ENCODE measurements at places on chromosomes 12 and 14. TPM values are rescaled to one million over a fixed set of nuclear protein-coding genes. Genes with fewer than 3 reads are reported as not detected.

DNA sequence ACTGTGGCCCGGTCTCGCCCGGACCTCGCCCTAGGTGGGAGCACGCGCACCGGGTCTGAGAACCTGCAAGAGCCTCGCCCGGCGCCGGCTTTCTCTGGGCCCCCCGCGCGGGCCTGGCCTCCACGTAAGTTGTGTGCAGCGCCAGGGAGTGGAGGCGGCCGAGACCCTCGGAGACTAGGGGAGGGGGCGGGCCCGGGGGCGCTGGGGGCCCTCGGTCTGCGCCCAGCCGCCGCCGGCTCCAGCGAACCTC lies 183 bp upstream of the PRMT8 start:
- H3K27me3 ChIP-seq = peaks cover 75% of the 10 kb centered on the region
- H3K36me3 ChIP-seq = no peaks in the 10 kb centered on the region
- H3K27ac ChIP-seq = no peak overlapping the region
- no peak overlapping the region for H3K4me3 ChIP-seq

DNA sequence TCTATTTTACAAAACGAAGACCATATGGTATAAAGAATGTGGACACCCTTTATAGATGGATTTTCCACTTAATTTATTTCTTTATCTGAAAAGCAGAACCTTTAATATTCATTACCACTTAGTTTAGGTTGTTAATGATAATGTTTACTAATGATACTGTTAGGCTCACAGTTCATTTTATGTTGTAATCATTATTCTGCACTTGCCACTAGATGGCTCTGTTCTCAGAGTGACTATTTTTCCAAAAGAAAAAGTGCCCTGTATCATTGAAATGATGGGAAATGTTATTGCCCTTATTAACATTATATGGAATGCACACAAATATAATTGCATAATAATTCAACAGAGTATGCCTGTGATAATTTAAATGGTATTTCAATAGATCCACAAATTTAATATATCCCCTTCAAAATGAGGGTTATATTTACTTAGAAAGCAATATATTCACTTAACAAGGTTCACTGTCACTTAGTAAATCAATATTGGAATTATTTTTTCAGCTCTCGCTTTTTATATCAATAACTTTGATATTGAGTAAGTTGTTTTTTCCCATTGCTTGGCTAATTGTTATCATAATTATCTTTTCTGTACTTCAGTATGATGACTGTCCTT lies 95.7 kb downstream of the PDE3A start:
- H3K27me3 ChIP-seq = no peaks in the 10 kb centered on the region
- H3K27ac ChIP-seq = no peak overlapping the region
- H3K4me1 ChIP-seq = no peaks in the 10 kb centered on the region

GRCh38 chr12:94111302-94111701 lies 37.1 kb upstream of the PLXNC1 start:
- H3K36me3 ChIP-seq = no peaks in the 10 kb centered on the region
- no peak overlapping the region for H3K27ac ChIP-seq
- H3K4me3 ChIP-seq = no peak overlapping the region
- DNase-seq = no peak

- H3K27me3 ChIP-seq = no peaks in the 10 kb centered on the region
- no peaks in the 10 kb centered on the region for H3K4me1 ChIP-seq
- no peak overlapping the region for H3K4me3 ChIP-seq
These were observed 10.0 kb downstream of the NYNRIN start for GRCh38 chr14:24408764-24409163.

GRCh38 chr14:26328791-26329190 lies 269.0 kb downstream of the NOVA1 start:
- H3K4me3 ChIP-seq = no peak overlapping the region
- no peaks in the 10 kb centered on the region for H3K4me1 ChIP-seq
- H3K36me3 ChIP-seq = no peaks in the 10 kb centered on the region
- no peak overlapping the region for H3K27ac ChIP-seq
- DNase-seq = no peak

DNA sequence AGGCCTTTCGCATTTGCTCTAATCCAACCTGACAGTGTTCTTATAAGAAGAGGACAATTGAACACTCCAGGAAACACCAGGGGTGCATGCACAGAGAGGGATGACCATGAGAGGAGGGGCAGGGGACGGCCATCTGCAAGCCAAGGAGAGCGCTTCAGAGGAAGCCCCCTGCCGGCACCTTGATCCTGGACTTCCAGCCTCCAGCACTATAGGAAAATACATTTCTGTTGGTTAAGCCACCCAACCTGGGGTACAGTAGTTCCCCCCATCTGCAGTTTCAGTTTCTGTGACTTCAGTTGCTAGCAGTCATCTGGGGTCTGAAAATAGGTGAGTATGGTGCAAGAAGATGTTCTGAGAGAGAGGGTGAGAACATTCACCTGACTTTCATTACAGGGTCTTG lies 64.7 kb downstream of the CLMN start:
- no peak overlapping the region for H3K27ac ChIP-seq
- no peaks in the 10 kb centered on the region for H3K4me1 ChIP-seq
- no peaks in the 10 kb centered on the region for H3K27me3 ChIP-seq
- no peak overlapping the region for H3K4me3 ChIP-seq
- no peak for DNase-seq

- no peak overlapping the region for H3K4me3 ChIP-seq
- H3K4me1 ChIP-seq = peaks cover 8% of the 10 kb centered on the region
- peaks cover 79% of the 10 kb centered on the region for H3K27me3 ChIP-seq
These were observed 2.1 kb upstream of the B3GNT4 start for GRCh38 chr12:122201381-122201780.

GRCh38 chr12:124030510-124030909 lies 57.5 kb downstream of the ZNF664 start:
- no peak for DNase-seq
- H3K4me3 ChIP-seq = no peak overlapping the region
- no peak overlapping the region for H3K27ac ChIP-seq
- H3K4me1 ChIP-seq = peaks cover 10% of the 10 kb centered on the region
- no peaks in the 10 kb centered on the region for H3K36me3 ChIP-seq
- no peaks in the 10 kb centered on the region for H3K27me3 ChIP-seq

DNA sequence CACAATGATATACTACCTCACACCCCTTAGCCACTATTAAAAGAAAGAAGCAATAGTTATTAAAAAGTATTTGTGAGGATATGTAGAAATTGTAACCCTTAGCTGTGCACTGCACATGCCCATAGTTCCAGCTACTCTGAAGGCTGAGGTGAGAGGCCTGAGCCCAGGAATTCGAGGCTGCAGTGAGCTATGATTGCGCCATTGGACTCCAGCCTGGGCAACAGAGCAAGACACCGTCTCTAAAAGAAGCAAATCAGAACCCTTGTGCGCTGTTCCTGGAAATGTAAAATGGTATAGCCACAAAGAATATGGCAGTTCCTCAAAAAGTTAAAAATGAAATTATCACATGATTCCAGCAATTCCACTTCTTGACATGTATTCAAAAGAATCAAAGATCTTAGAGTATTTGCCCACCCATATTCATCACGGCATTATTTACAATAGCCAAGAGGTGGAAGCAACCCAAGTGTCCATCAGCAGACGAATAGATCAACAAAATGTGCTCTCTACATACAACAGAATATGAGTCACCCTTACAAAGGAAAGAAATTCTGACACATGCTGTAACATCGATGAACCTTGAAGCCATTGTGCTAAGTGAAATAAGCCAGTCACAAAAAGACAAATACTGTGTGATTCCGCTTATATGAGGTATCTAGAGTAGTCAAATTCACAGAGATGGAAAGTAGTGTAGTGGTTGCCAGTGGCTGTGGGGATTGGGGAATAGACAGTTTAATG lies 23.7 kb upstream of the YLPM1 start:
- no peak for DNase-seq
- no peak overlapping the region for H3K27ac ChIP-seq
- peaks cover 18% of the 10 kb centered on the region for H3K36me3 ChIP-seq

- no peak overlapping the region for H3K4me3 ChIP-seq
- DNase-seq = no peak
- H3K4me1 ChIP-seq = peaks cover 49% of the 10 kb centered on the region
- peak overlapping the region; percentile 52 for H3K27ac ChIP-seq
- no peaks in the 10 kb centered on the region for H3K27me3 ChIP-seq
- no peaks in the 10 kb centered on the region for H3K36me3 ChIP-seq
These were observed 210.1 kb downstream of the SLC41A2 start for GRCh38 chr12:104747955-104748354.

- H3K4me1 ChIP-seq = peaks cover under 1% of the 10 kb centered on the region
- peaks cover 50% of the 10 kb centered on the region for H3K36me3 ChIP-seq
- no peak for DNase-seq
- no peak overlapping the region for H3K27ac ChIP-seq
- no peak overlapping the region for H3K4me3 ChIP-seq
These were observed 55.7 kb downstream of the WDR20 start for GRCh38 chr14:102195446-102195845.

GRCh38 chr12:42756841-42757623 lies 167.5 kb upstream of the PRICKLE1 start:
- no peak for DNase-seq
- H3K4me1 ChIP-seq = no peaks in the 10 kb centered on the region
- H3K36me3 ChIP-seq = no peaks in the 10 kb centered on the region
- H3K27me3 ChIP-seq = no peaks in the 10 kb centered on the region
- H3K27ac ChIP-seq = no peak overlapping the region

GRCh38 chr14:29587761-29588470 lies 339.7 kb downstream of the PRKD1 start:
- no peaks in the 10 kb centered on the region for H3K4me1 ChIP-seq
- no peak overlapping the region for H3K4me3 ChIP-seq
- H3K27me3 ChIP-seq = no peaks in the 10 kb centered on the region
- DNase-seq = no peak
- no peak overlapping the region for H3K27ac ChIP-seq

GRCh38 chr12:131093604-131093955 lies 139.9 kb downstream of the ADGRD1 start:
- H3K27ac ChIP-seq = no peak overlapping the region
- no peak for DNase-seq

GRCh38 chr12:95240556-95240955 lies 22.9 kb downstream of the VEZT start:
- no peaks in the 10 kb centered on the region for H3K4me1 ChIP-seq
- H3K36me3 ChIP-seq = peaks cover 7% of the 10 kb centered on the region
- DNase-seq = no peak
- H3K27me3 ChIP-seq = no peaks in the 10 kb centered on the region
- H3K4me3 ChIP-seq = no peak overlapping the region

- DNase-seq = no peak
- no peaks in the 10 kb centered on the region for H3K36me3 ChIP-seq
- no peak overlapping the region for H3K4me3 ChIP-seq
- H3K4me1 ChIP-seq = peaks cover 4% of the 10 kb centered on the region
- no peaks in the 10 kb centered on the region for H3K27me3 ChIP-seq
- no peak overlapping the region for H3K27ac ChIP-seq
These were observed 15.7 kb downstream of the RTL1 start for GRCh38 chr14:100887728-100888335.

DNA sequence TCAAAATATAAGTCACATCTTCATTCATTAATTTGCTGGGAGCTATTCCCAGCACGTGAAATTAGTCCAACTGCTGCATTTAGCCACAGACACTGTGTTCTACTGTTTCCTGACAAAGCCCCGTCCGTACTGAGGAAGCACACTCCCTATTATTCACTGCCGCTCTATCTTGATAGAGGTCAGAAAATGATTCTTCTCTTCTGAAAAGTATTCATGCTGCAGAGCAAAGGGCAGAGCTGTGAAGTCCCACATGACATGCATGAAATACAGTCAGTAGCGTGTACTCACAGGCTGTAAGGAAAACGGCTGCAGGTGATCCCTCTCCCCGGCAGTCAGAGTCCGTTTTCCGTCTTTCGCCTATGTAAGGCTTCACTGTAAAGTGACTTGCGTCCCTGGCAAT lies 302.5 kb upstream of the FKBP4 start:
- H3K36me3 ChIP-seq = no peaks in the 10 kb centered on the region
- H3K27ac ChIP-seq = no peak overlapping the region
- no peak overlapping the region for H3K4me3 ChIP-seq
- no peaks in the 10 kb centered on the region for H3K4me1 ChIP-seq

GRCh38 chr12:105393587-105393986 lies 63.1 kb downstream of the C12orf75 start:
- H3K27ac ChIP-seq = no peak overlapping the region
- H3K4me1 ChIP-seq = no peaks in the 10 kb centered on the region

- no peak overlapping the region for H3K4me3 ChIP-seq
- no peak for DNase-seq
- no peak overlapping the region for H3K27ac ChIP-seq
- no peaks in the 10 kb centered on the region for H3K27me3 ChIP-seq
- H3K4me1 ChIP-seq = no peaks in the 10 kb centered on the region
These were observed 75.8 kb downstream of the LRP6 start for GRCh38 chr12:12191008-12191407.

- no peak overlapping the region for H3K4me3 ChIP-seq
- no peak for DNase-seq
- H3K27me3 ChIP-seq = peaks cover 94% of the 10 kb centered on the region
- peaks cover 30% of the 10 kb centered on the region for H3K4me1 ChIP-seq
- H3K27ac ChIP-seq = no peak overlapping the region
These were observed 1.2 kb upstream of the LAG3 start for GRCh38 chr12:6771091-6771495.

- DNase-seq = no peak
- H3K27me3 ChIP-seq = no peaks in the 10 kb centered on the region
- H3K27ac ChIP-seq = no peak overlapping the region
- no peaks in the 10 kb centered on the region for H3K4me1 ChIP-seq
These were observed 57.3 kb downstream of the NTN4 start for GRCh38 chr12:95733141-95733825.

GRCh38 chr12:94182986-94183707 lies 34.8 kb downstream of the PLXNC1 start:
- H3K36me3 ChIP-seq = no peaks in the 10 kb centered on the region
- H3K27ac ChIP-seq = no peak overlapping the region
- H3K4me3 ChIP-seq = no peak overlapping the region
- no peak for DNase-seq
- peaks cover 2% of the 10 kb centered on the region for H3K27me3 ChIP-seq
- peaks cover 4% of the 10 kb centered on the region for H3K4me1 ChIP-seq

- H3K4me3 ChIP-seq = no peak overlapping the region
- H3K36me3 ChIP-seq = no peaks in the 10 kb centered on the region
- H3K27ac ChIP-seq = peak overlapping the region; percentile 23
- DNase-seq = no peak
- no peaks in the 10 kb centered on the region for H3K4me1 ChIP-seq
These were observed 155.6 kb upstream of the TMCC3 start for GRCh38 chr12:94805749-94806529.

The EML5 gene
- 1.2 TPM for total RNA-seq

The TTC9 gene
- total RNA-seq = 1.8 TPM

The GZMH gene
- total RNA-seq = 0.57 TPM

The PITPNM2 gene
- 55.9 TPM for total RNA-seq

The MRPS35 gene
- 48.2 TPM for total RNA-seq

The SART3 gene
- total RNA-seq = 45.2 TPM

The RND1 gene
- 1.1 TPM for total RNA-seq

The SERPINA9 gene
- 0.05 TPM for total RNA-seq

The E2F7 gene
- total RNA-seq = 4.4 TPM

All from thymus (tissue), 14 donors.